ENCODE measurements at places on chromosomes 7 and 10.
A peak's percentile ranks its signal among the peaks of the same experiment; 100 is the strongest.

DNA sequence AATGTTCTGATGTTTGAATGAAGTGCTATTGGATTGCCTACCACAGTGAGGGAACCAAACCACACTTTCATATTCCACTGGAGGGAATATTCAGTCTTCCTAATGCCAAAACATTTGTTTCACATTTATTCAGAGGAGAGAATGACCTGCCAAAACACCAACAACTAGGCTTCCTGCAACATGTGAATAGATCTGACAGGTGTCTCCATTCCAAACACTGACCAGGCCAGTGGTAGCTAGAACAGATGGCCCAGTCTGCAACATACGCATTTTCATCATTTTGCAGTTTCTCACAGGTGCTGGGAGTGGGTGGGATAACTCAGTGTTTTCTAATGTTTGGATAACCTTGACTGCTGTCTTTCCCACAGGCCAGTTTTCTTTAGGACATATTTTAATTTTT lies 110.0 kb downstream of the RELN start:
- no peak for DNase-seq

GRCh38 chr10:108894402-108895301 lies 1028.7 kb downstream of the XPNPEP1 start:
- DNase-seq, result no peak

GRCh38 chr10:113133497-113134115 lies 183.6 kb downstream of the TCF7L2 start:
- DNase-seq, result peak; percentile 81

DNA sequence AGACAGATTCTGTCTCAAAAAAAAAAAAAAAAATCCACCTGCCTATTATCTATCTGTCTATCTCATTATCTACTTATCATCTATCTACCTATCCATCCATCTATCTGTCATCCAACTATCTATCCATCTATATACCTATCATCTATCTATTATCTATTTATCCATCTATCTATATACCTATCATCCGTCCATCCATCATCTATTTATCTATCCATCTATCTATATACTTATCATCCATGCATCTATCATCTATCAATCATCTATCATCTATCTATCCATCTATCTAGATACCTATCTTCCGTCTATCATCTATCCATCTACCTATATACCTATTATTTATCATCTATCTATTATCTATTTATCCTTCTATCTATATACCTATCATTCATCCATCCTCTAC lies 16.5 kb upstream of the TPST1 start:
- no peak for DNase-seq

GRCh38 chr10:69413221-69413865 lies 3.4 kb downstream of the TACR2 start:
- DNase-seq, result peak; percentile 68

GRCh38 chr7:92854501-92855238 lies 18.3 kb upstream of the CDK6 start:
- no peak for DNase-seq

DNA sequence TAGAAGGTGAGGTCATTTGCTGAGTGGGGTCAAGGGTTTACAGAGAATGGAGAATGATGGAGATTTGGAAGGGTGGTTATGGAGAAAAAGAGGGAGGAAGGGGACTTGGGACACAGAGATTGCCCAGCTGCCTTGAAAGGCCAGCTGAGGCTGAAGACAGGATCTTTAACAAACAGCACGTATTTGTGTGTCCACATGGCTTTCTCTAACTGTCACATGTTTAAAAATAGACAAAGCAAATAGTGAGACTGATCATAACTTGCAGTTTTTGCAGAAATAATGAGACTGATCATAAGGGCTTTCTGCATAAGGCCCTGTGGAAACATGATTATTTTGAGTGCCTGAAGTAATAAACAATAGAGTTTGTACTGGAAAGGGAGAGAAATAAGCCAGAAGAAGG lies 212.7 kb downstream of the HDAC9 start:
- DNase-seq, result no peak

DNA sequence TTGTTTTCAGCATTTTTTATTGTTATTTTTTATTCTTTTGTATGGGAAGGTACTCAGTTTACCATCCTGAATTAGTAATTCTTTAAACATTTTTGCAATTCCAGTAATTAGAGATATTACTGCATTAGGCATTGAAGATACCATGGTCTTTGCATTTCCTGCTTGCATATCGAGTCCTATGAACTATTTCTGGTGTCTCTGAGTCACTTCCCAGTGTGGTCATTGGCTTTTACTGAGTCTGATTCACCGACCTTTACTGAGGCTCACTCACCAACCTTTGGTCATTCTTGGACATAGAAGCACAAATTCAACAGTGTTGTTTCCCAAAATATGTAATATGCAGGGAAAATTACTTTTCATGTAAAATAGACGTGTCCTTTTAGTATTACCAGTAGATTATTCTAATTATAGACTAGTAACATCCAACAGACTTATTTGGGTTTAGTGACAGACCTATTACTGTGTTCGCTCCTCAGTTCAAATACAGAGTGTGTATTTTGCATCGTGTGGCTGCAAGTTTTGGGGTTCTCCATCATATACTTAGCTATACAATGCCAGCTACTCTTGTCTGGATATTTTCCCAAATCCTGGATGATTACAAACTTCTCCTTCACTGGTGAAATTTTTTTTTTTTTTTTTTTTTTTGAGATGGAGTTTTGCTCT lies 180.7 kb upstream of the PRSS1 start:
- DNase-seq, result peak; percentile 82

DNA sequence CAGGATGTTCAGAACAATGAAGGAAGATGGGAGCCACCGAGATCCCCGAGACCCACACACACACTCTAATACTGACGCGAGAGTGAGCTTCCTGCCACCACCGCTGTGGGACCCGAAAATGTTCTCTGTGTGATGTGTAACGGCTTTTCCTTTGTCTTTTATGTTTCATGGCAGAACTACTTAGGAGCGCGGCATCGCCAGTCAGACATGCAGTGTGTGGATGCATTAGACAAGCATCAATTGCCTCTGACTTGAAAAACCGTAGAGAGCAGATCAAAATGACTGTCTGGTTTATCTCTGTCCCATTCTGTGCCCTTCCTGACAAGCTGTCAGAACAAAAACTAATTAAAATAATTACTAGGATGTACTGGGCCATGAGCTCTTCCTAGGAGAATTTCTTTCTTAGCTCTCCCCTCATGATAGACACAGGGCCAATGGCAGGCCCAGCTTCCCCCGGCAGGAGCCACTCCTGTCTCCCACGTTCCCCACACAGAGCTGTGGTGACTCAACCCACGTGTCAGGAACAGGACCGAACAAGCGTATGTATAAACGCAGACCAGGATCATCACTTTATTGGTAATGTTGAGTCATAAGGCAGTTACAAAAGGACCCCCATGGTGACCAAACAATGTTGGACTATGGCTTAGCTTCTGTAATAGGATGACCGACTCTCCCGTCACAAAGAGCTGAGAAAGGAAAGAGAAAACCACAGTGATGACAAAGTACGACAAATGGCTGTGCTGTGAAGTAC lies 705.0 kb downstream of the PARD3 start:
- DNase-seq, result peak; percentile 90

- no peak for DNase-seq
Measured at GRCh38 chr7:81459485-81459884, 310.4 kb downstream of the HGF start.

- DNase-seq, result no peak
Measured at GRCh38 chr7:49780953-49781352, 7.5 kb downstream of the VWC2 start.

- DNase-seq, result no peak
Measured at GRCh38 chr7:67637023-67637358, 640.4 kb downstream of the TYW1 start.

- DNase-seq, result no peak
Measured at GRCh38 chr7:170551-171363, 21.6 kb upstream of the FAM20C start.

DNA sequence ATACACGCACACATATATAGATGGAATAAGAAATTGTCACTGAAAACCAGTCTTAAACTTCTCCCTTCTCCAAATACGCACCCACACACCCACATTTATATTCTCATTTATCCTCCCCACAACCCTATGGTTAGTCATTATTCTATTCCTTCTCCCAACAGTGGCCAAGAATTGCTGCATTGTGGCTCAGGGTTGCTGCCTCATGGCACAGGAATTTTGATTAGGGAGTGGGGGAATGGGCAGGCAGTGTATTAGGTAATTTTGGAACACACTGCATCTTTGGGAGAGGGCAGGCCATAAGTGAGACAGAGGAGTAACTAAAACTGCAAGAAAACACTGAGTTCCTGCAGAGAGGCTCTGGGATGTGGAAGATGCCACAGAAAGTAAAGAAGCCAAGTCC lies 35.7 kb downstream of the NAPEPLD start:
- peak; percentile 94 for DNase-seq

- peak; percentile 56 for DNase-seq
Measured at GRCh38 chr10:132574783-132575319, 37.3 kb downstream of the INPP5A start.

- DNase-seq, result peak; percentile 9
Measured at GRCh38 chr10:29057822-29058331, 231.0 kb upstream of the LYZL1 start.

- no peak for DNase-seq
Measured at GRCh38 chr7:137987018-137987349, 14.9 kb downstream of the CREB3L2 start.

GRCh38 chr10:24468281-24468751 lies 255.4 kb downstream of the ARHGAP21 start:
- DNase-seq, result no peak

DNA sequence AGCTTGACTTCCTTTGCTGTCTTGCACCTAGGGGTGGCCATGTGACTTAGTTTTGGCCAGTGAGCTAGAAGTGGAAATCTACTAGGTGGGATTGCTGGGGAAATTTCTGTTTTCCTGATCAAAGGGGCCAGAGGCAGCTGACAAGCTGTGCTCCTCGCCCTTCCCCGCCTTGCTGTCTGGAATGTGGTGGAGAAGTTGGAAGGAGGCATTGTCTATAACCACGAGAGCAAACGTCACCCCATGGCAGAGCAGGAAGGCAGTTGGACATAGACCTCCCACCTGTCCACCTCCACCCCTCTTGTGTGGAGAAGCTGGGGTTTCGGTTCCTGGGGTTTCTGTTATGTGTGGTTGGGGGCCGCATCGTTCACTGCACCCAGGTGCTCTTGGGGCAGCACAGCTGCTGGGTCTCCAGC lies 7.3 kb downstream of the SFRP5 start:
- DNase-seq, result no peak

- DNase-seq, result no peak
Measured at GRCh38 chr10:70552586-70552985, 50.0 kb downstream of the PRF1 start.

DNA sequence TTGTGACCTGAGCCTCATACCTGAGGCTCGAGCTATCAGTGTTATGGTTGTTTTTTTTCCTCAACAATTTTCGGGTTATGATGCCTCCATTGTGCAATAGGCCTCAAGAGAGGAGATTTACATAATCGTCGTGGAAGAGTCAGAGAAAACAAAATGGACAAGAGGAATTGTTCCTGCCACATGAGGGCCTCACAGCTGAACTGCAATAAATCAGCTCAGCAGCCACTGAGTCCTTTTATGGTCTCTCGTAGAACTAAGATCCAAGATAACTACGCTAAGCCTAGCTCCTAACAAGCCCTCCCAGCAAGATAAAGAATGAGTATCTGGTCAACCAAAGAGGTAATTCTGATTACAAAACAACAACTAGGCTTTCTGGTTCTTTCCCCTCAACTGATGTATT lies 336.8 kb downstream of the WDR11 start:
- no peak for DNase-seq

- no peak for DNase-seq
Measured at GRCh38 chr10:54266395-54266794, 534.6 kb downstream of the PCDH15 start.

DNA sequence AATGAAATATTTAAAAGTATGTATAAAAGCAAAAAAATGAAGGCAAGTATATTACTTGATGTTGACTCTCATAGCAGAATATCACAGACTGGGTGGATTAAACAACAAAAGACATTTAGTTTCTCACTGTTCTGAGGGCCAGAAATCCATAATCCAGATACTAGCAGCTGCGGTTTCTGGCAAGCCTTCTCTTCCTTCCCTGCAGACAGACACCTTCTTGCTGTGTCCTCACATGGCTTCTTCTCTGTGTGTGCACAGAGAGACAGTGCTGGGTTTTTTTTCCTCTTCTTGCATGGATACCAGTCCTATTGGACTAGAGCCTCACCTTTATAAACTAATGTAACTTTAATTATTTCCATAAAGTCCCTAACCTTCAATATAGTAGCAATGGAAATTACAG lies 127.9 kb upstream of the AKR1E2 start:
- DNase-seq, result no peak

- no peak for DNase-seq
Measured at GRCh38 chr7:54112567-54112966, 429.6 kb upstream of the VSTM2A start.

DNA sequence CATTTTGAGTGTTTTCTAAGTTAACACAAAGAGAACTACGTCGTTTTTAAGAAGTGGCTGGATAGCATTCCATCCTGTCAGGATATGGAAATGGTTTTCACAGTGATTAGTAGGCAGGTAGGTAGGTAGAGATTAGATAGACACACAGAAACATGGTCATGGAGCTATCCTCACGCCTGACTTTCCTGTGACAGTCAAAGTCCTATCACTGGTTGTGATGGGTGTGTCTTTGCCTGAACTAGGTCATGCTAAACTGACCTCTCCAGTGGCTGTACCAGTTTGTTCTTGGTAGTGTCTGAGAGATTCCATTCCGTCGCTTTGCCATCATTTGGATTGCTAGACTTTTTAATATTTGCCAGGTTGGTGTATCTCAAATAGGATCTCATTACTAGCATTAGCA lies 28.2 kb downstream of the FKBP6 start:
- DNase-seq, result no peak

GRCh38 chr7:131015657-131015958 lies 281.6 kb upstream of the KLF14 start:
- peak; percentile 89 for DNase-seq

DNA sequence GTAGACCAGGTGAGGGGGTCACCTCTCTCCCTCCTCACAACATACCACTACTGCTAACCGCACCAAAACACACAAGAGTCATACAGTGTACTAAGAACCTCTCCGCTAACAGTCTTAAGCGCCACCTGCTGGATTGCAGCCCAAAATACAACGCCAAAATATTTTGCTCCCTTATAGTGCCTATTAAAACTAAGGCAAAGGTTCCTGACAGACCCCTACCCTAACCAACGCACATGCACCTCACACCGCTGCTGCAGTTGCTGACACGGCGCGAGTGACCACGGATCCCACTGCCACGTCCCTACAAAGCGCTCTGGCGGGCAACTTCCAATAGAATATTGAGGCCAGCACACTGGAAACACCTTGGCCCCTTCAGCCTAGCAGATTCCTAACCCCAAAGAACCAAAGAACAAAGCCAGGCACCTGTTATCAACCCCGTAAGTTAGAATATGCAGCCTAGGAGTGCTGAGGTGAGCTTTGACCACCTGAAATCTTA lies 563.6 kb upstream of the SEMA3D start:
- peak; percentile 50 for DNase-seq
